AG09309 (cell line): ENCODE measurements at places on chromosomes 5 and 9.

DNA sequence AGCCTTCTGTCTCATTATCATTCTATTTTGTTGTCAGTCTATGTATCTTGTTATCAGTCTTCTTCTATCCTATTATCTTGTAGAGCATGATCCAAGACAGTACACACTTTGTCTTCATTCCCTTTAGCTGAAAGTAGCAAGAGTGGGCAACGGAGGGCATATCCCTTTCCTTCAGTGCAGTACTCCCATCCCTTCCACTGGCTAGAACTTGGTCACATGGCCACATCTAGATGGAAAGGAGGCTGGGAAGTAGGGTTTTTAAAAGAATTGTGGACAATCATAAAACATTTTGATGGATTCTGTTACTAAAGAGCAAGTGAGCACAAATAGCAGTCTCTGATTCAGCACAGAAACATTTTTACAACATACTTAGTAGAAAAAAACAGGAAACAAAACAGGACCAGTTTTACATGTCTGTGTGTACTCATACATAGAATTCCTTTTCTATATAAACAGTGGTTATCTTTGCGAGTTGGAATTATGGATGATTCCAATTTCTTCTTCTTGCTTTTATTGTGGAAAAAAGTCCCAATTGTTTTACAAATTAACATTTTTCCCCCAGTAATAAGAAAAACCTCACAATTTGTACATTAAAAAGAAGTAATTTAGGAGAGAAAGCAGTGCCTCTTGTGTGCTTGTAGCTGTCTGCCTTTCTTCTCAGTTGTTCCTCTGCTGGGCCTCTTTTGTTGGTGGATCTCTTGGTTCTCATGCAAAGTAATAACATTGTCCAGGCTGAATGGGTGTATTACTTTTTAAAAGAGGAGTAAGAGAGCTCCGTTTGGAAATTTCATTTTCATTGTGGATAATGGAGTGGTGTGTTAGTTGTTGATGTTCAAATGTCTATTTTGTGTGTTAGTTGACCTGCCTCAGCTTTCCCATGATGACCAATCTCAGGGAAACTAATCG, 410.9 kb upstream of the TRPC7 start:
- peak; percentile 44 for DNase-seq

GRCh38 chr9:101486693-101487442, 46.8 kb upstream of the RNF20 start:
- DNase-seq: no peak

DNA sequence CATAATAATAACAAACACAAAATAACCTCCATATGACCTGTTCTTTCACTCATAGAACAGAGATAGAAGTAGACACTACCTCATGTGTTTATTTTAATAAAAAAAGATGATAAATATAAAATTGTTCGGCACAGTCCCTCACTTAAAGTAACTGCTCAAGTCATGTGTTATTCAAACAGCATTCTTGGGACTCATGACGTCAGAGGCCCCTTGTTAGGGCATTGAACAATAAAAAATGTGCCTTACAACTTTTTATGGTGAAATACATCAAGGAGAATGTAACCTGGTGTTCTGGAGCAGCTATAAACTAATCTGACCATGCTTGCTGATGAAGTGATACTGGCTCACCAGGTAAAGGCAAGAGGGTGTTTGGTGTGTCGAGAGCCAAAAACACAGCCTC, 12.2 kb upstream of the NDFIP1 start:
- no peak for DNase-seq

DNA sequence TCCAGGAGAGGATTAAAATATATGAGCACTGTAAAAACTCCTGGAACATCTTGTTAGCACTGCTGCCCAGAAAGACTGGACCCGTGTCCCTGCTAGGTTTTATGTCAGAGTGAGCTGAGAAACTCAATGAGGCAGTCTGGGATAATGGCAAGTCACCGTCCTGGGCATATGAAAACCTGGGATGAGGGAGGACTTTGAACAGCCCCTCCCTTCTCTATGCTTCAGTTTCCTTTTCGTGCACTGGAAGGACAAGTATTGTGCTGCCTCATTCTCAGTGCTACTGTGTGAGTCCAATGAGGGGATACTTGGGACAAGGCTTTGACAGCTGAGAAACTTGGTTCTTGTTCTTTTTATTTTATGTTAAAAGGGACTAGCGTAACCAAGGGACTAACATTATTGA, 143.0 kb upstream of the SHB start:
- no peak for DNase-seq

- no peak for DNase-seq
Observed at GRCh38 chr5:167819406-167819805, 472.0 kb upstream of the WWC1 start.

- no peak for DNase-seq
Observed at GRCh38 chr9:96150324-96151227, 151.4 kb downstream of the HSD17B3 start.

DNA sequence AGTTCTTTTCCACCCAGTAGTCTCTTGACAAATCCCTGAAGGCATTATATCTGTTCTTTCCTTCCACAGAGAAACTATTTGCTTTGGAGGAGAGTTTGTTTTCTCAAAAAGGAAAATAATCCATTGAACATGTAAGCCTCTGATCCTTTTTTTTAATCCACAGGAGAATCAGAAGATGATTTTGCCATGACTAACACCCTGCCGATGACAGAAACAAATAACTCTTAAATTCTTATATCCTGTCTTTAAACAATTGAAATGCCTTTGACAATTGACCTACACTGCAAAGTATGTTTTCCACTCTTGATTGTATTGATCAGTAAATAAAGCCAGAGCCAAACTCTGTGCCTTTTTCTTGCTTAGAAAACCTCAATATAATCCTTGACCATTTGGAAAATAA, 666.4 kb upstream of the CTNND2 start:
- DNase-seq: no peak

DNA sequence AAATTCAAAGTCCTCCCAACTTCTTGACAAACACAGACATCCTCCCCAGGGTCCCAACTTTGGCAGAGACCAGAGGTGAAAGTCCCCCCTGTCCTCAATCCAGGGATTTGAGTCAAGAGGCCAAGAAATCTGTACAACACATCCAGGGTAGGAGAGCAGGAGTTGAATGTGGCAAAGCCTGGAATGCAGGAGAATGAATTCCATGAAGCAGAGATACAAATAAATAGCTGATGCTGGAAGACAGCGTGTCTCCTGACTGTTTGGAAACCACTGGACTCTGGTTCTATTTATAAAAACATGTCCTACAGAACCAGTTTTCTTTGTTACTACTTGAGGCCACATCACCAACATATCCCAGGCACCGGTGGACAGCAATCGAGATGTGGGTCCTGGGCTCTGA, 43.7 kb upstream of the SLIT3 start:
- peak; percentile 14 for DNase-seq

DNA sequence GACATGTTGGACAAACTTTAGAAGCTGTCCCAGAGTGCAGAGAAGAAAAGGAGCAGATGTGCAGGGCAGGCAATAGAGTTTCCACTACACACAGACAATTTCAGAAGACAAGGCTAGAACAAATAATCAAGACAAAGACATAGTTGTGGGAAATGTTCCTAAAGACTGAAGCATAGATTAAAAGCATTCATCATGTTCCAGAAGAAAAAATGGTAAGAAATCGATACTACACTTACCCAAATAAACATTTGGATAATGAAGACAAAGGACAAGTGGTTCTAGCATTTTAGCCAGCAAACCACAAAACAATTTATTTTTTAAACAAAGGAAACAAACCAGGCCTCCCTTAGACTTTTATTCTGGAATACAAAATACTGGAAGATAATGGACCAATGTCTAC, 97.9 kb downstream of the FSTL4 start:
- no peak for DNase-seq

GRCh38 chr5:30237189-30237588, 956.3 kb upstream of the CDH6 start:
- no peak for DNase-seq

DNA sequence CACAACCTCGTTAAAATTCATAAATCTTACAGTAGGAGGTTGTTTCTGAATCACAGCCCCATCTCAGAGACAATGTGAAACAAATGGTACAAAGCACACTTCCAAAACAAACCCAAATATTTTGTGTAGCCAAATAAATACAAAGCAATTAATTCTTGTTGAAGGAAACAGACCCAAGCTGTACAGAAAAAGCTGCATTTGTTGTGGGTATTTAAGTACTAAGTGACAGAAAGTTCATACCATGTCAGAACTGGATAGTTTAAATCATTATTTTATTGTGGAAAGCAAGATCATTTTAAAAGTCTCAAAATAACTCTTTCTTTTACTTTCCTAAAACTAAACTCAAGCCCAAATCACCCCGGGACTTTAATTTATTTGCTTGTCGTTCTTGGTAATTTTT, 570.7 kb downstream of the ELAVL2 start:
- DNase-seq: no peak
